ENCODE measurements at places on chromosomes 4 and X.
A peak's percentile ranks its signal among the peaks of the same experiment; 100 is the strongest.

DNA sequence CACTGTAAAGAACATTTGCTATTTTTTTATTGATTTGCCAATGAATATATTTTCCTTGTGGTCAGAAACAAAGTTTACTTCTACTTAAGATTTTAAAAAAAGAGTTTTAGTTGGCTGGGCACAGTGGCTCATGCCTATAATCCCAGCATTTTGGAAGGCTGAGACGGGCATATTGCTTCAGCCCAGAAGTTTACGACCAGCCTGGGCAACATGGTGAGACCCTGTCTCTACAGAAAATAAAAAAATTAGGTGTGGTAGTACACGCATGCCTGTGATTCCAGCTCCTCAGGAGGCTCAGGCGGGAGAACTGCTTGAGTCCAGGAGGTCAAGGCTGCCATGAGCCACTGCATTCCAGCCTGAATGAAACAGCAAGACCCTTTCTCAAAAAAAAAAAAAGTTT is 36.8 kb downstream of the LRP2BP start:
- no peak for DNase-seq

DNA sequence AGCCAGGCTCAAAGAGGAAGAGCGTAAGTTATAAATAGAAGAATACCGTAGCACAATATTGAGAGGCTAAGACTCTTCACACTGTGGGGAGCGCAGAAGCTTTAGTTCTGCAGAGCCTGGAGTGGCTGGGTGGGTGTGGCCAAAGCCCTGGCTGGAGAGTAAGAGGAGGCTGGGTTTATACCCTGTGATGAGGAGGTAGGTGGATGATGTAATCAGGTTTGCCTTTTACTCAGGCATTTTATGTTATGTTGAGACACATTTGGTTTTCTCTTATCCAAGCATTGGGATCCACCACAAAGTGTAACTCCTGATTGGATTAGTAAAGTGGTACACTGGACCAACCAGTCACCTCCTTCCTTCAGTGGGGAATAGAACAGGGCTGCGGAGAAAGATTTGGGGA is 13.9 kb downstream of the CDS1 start:
- no peak for DNase-seq

DNA sequence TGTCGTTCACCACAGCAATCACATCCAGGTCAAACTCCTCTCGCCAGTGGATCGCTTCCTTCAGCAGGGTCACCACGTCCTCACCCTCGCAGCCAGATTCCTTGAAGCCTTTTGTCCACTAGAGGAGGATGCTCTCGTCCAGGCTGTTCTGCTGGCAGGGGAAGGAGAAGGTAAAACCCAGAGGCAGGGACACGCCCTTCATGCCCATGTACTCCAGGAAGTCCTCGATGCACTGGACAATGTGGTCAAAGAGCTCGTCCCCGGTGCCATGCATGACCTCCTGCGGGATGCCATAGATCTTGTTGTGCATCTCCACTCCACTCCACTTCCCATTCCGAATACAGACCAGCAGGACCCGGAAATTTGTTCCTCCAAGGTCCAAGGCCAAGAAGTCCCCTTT is 152.4 kb downstream of the TENT5D start:
- no peak for DNase-seq

GRCh38 chrX:64975989-64976672 is at the start of gene ZC4H2:
Gene ZC4H2, minus strand, starts transcription at chrX:64976450. Its CDS starts 73 bp downstream, at chrX:64976377.
- DNase-seq: peak; percentile 58

DNA sequence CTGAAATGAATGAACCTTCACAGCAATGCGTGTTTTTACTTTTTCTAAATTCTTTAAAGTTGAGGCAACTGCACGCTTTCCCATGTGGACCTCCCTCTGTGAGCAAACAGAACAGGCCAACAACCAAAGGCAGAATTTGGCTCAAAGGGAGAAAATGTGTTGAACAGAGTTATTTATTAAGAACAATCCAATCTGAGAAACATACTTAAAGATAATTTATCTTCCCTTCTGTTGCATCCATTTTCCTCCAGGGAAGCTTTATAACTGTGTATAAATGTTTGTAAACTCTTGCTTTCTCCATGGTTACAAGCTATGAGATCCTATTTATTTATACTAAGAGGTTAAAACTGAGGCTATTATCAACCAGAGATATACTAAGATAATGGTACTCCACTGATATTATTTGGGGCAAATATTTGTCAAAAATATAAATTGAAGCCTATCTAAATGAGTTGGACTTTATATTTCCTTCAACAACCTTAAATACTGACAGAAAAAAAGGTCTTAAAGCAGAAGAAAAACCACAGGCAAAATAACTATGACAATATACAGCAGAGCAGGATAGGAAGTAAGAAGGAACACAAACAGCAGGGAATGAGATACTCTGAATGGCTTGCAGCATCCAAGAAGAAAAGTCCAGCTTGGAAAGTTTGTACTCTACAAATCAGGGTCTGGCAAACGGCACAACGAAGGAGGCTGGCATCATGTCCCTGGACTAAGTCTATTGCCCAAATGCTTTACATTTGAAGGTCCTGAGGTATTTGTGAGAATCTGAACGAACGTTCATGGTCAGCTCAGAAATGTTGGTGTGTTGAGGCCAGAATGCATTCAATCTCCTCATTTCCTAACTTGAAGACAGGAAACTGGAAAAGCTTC is 663.2 kb upstream of the INTU start:
- DNase-seq: no peak

GRCh38 chr4:25937801-25938200 is 23.8 kb downstream of the SMIM20 start:
- DNase-seq: no peak

DNA sequence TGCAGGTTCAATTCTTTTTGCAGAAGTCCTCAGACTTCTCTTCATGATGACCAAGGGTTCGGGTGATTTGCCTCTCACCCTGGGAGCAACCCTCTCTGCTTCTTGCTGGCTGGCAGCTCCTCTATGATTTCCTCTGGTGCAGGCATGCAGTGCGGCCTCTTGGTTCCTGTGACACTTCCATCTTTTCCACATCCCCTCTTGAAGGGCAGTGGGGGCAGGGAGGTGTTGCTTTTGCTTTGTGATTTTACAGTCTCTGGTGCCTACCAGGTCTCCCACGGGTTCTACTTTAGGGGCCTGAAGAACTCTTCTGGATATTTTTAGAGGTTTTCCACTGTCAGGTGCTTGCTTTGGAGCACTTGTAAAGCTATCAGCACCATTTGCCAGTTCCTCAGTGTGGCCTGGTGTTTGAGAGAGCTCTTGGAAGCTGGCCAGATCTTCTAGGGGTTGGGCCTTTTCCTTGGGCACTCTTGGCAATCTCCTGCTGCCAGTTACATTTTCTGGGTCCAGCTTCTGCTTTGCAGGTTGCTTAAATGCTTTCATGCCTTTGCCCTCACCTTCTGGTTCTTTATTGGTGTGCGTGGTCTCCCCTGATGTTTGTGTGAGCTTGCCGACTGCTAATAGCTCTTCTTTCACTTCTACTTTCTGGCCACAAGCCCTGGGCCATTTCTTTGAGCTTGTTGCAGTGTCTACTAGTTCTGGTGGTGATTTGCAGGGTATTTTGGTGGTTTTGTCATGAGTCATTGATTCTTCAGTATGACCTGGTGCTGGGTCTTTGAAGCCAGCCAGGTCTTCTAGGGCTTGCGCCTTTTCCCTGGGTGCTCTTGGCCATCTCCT is 11.5 kb upstream of the CHST7 start:
- no peak for DNase-seq

DNA sequence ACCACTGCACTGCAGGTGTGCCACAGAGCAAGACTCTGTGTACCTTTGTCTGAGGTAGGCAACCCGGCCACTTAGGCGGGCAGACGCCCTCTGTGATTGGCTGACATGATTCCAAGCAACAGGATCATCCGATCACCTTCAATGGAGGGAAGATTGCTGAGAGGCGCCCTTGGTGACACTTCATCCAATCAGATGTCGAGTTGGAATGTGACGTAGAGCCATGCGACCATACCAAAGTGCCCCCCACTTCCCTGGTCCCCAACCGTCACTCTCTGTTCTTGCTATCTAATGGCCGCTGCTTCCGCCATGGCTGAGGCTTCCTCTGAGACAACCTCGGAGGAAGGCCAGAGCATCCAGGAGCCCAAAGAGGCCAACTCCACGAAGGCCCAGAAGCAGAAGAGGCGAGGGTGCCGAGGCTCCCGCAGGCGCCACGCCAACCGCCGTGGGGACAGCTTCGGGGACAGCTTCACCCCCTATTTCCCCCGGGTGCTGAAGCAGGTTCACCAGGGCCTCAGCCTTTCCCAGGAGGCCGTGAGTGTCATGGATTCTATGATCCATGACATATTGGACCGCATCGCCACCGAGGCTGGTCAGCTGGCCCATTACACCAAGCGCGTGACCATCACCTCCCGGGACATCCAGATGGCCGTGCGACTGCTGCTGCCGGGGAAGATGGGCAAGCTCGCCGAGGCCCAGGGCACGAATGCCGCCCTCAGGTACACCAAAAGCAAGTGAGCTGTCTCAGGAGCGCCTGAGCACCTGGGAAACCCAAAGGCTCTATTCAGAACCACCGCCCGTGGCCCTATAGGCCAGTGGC is at the start of gene H2BW2:
Gene H2BW2, plus strand, starts transcription at position 268 of the 817 bp plus-strand sequence. Its CDS starts 39 bp downstream, at position 307.
- no peak for DNase-seq

GRCh38 chrX:31297881-31298280 is 226.0 kb upstream of the FTHL17 start:
- DNase-seq: no peak

DNA sequence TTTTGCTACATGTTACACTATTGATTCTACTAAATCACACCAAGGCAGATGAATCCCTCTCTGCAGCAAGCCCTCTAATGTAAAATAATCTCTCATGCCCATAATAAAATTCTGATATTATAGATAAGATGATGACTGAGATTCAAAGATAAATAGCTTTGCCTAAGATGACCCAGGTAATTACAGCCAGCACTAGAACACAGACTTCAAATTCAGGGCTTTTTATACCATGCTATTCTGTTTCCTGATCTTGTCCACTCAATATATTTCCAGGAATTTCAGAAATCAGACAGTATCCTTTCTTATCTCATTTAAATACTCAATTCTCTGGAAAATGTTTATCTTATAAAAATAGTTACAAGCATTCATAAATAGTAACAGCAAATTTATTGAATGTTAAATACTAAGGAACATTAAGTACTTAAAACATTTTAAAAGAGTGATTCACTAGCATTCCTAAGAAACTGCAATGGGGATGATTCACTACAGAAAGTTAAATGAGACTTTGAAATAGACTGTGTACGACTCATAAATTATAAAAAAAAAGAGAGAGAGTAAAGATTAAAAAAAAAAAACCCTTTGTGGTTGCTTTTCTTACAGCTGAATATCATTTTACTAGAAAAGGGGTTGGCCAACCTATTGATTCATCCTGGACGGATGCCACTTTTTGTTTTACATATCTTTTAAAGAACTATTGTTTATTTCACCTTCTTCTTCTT is 45.8 kb upstream of the IL21 start:
- no peak for DNase-seq

- DNase-seq: no peak
These were observed 57.2 kb downstream of the DIPK2B start for GRCh38 chrX:45143455-45143854.

DNA sequence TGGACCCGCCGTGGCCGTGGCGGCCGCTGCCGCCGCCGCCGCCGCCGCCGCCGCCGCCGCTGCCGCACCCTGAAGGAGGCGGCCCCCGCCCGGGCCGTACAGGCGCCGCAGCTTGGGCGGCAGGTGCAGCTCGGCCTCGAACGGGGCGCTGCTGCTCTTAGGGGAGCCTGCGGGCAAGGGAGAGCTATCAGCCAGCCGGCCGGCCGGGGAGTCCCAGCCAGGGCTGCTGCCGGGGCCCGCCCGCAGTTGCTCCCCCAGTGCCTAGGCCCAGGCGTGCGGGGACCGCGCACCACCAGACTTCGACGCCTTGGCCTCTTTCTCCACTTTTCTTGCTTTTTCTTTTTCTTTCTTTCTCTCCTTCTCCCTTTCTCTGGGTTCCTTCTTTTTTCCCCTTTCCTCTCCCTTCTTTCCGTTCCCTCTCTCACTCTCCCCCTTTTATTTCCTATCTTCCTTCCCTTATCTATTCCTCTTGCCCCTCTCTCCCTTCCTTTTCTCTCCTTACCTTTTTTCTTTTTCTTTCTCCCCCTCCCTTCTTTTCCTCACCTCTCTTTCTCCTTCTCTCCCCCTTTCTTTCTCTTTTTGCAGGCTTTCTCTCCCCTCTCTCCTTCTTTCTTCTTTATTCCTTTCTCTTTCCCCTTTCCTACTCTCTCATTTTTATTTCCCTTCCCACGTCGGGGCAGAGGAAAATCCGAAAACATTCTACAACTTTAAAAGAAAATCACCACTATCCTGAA is 2.0 kb downstream of the ARX start:
- DNase-seq: no peak

GRCh38 chr4:146647615-146648460 is 9.1 kb downstream of the POU4F2 start:
- DNase-seq: no peak

DNA sequence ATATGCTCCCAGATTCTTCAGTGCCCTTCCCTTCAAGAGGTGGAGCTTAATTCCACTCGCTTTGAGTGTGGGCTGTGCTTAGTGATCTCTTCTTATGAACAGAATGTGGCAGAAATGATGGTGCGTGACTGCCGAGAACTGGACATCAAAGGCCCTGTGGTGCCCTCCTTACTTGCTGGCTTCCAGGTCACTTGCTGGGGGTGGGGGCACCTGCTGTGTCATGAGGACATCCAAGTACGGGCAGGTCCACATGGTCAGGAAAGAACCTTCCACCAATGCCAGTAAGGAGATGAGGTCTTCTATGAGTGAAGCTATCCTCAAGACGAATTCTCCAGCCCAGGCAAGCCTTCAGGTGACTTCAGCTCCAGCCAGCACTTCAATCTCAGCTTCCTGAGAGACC is 95.8 kb downstream of the FAM53A start:
- no peak for DNase-seq

DNA sequence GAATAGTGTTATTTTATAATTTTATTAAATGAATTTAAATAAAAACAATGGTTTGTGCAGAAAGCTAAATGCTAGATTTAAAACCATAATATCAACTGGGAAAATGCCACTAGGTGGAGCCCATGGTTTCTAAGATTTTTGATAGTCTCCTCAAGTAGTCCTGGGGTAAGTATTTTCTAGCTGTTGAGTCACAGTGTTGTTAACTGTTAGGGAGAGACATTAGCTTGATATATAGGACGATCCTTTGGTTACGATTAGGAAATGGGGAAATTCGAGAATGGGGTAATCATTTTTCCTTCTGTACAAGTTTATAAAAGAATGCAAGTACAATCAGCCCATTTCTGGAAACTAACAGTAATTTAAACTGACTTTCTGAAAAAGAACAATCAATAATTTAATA is 378.4 kb downstream of the ANKRD50 start:
- DNase-seq: no peak

- DNase-seq: no peak
These were observed 32.5 kb downstream of the IDS start for GRCh38 chrX:149472625-149473024.

DNA sequence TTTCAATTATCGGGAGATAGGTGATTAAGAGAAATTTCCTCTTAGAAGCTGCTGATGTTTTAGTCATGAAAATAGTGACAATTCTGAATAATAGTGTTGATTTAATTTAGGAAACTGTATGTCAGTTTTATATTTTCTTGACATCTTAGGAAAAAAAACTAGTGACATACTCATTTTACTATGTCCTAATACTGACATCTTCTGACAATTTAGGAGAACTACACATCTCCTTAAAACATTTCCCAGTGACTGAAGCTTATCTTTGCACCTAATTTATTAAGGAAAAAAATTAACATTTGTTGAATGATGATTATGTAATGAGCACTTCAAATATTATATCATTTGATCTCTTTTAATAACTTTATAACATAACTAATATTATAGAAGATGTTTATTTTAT is 42.0 kb upstream of the RBMXL3 start:
- DNase-seq: no peak
